ENCODE measurements at places on chromosomes 5 and 9.

DNA sequence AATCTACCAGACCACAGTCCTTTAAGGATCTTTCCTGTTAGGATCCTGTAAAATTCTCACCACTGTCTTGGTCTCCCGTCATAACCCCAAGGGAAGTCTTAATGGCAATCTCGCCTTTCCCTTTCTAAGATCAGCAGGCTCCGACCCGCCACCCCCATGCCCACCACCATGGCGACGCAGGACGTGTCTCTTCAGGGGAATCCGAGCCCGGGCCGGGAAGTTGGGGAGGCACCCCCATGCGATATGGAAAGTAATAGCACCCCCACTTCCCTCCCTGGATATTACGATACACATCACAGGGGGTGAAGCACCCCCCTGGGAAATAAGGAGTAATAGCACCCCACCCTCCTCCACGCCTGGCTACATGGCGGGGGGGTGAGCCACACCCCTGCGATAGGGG is 8.3 kb upstream of the STK32A start:
- DNase-seq: no peak

DNA sequence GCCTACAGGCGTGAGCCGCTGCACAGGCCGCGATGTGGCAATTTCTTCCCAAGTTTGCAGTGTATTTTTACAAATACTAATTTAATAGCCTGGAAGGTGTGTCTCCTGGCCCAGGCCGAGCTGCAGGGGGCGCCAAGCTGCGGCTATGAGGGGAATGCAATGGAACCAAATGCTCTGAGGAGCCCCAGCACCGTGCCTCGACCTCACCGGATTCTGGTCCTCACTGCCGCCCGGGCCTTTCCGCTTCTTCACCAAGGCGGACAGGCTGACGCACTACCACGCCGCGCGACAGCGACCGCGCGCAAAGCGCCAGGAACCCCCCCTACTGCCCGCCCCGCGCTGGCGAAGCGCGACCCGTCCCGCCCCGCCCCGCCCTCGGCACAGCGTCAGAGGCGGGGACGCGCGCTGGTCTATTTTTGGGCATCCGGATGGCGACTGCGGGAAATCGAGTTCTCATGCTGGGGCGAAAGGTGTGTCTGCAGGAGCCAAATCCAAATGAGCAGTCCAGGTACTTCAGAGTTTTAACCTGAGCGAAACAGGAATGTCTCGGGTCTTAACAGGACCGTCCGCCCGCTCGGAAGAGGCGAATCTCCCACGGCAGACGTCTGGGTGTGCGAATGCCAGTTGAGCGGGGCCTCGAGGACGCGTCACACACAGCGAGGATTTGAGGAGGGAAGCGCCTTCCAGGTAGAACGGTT is 31.7 kb upstream of the PRXL2C start:
- peak; percentile 81 for DNase-seq

DNA sequence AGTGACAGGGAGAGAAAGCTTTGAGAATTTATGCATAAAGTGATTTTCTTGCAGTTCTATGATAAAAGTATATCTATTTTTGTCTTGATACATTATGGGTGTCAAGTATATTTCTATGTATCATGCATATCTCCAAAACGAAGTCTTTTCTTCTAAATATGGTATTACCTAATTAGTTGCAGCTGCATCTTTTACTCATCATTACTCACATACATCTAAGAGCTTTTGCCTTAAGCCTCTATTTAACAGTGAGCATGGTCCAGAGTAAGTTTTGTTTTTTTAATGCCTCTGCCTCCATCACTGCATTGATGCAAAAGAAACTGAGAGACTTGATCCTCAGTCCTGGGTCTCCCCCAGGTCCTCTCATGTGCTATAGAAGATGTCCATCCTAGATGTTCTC is 40.0 kb upstream of the SMC5 start:
- DNase-seq: no peak

- no peak for DNase-seq
These were observed 83.8 kb downstream of the DAB2IP start for GRCh38 chr9:121735065-121735792.

DNA sequence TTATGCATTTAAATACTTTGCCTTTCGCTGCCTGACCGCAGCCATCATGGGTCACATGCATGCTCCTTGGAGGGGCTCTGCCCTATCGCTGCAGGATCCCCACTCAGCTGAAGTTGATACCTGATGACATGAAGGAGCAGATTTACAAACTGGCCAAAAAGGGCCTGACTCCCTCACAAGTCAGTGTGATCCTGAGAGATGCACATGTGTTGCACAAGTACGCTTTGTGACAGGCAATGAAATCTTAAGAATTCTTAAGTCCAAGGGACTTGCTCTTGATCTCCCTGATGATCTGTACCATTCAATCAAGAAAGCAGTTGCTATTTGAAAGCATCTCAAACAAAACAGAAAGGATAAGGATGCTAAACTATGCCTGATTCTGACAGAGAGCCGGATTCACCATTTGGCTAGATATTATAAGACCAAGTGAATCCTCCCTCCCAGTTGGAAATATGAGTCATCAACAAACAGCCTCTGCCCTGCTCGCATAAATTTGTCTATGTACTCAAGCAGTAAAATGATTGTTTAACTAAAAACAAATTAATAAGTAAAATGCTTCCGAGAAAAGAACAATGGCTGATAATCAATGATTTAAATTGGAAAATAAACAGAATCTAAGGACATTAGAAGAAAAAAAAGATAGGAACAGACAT is 41.6 kb upstream of the PPP2CA start:
- DNase-seq: no peak

DNA sequence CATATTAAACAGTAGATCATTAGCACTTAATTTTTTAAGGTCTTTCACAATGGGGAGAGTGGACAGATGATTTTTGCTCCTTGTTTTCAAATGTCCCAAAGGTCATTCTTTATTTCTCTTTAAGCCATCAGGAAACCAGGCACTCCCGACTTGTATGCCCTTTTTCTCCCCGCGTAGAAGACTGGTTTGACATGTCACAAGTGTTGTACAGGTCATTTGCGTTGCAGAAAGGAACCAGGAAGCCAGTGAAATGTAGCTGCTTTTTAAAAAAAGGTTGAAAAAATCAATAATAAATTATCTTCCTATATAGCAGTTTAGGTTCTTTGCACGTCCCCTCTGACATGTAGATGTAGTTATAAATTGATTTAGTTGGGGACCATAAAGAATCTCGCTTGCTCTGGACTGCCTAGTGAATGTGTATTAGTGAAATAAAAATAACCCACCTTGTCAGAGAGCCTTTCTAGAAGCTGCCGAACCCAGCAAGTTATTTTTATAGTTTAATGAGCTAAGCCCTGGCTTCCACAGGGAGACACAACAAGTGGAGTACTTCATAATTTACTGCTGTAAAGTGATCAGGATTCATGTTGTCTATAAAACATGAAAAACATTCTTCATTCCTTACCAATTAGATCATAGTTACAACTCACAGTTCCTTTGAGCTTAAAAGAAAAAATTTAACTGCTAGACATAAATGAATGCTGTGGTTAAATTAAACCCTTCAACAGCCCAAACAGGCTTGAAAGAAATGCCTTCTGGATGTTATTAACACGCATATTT is 404.6 kb downstream of the CSNK1G3 start:
- DNase-seq: no peak

GRCh38 chr5:59745415-59745863 is 148.1 kb downstream of the PDE4D start:
- peak; percentile 55 for DNase-seq

GRCh38 chr5:151772029-151772845 is 483 bp downstream of the G3BP1 start:
- DNase-seq: peak; percentile 88

DNA sequence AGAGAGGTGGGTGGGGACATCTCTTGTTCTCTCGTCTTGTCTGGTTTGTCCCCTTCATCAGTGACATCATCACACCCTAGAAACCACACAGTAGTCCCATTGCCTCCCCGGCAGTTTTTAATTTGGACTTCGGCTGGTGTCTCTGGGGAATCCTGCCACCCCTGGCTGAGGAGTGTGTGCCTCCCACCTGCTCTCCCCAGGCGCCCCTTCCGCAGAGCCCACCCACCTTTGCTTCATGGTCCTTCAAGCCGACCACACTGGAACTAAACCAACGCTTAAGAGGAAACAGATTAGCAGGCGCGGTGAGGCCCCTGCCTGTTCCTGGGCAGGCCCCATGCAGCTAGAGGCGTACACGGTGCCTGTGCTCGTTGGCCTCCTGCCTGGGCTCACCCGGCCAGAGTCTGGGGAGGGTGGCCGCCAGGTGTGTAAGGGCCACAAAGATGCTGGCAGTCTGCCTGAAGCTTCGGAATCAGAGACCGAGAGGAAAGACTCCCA is 107.6 kb upstream of the SPRY4 start:
- no peak for DNase-seq

GRCh38 chr9:38419181-38419580 is 5.1 kb downstream of the IGFBPL1 start:
- no peak for DNase-seq

- no peak for DNase-seq
These were observed 11.8 kb downstream of the CARD19 start for GRCh38 chr9:93107825-93108161.

DNA sequence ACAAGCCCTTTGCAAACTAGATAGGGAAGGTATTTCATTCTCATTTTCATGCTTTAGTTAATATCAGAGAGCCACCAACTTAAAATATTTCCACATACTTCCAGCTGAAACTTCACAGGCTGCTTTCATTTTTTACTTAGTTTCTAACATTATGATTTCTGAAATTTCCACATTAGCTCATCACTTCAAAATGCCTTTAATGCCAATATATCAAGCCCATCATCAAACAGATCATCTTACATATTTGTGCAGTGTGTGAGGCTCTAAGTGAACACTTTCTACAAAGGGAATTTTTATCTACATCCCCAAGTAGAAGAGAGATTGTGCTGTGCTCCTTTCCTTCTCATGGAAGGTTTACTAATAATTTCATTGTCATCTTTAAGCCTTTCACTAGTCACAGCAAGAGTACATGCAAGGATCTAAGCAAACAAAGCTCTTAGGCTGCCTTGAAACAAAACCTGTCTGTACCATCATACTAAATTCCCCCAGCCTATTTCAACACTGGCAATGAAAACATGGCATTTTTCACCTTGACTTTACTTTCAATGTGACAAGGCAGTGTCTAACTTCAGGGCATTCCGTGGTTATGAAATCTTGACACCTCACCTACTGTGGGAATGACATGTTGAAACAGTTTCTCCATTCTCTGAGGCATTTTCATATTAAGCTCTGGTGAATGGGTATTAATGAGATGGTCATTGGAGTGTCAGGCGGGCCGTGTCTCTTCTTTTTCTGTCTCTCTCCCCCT is 45.4 kb downstream of the PPP2R2B start:
- DNase-seq: no peak

DNA sequence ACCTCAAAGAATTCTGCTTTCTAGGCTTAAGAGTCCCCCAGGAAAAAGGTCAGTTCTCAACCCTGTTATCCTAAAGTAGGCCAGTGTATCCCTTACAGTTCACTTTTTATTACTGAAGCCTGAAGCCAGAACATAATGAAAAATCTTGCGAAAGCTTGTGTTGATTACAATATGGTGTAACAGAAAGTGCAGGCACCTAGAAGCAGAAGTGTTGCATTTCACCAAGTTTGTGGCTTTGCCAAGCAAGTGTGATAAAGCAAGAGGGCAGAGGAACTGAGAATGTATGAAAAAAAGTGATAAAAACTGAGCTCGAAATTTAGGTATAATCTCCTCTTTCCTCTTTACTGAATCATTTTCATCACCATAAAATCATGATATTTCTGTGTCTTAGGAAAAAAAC is 26.2 kb downstream of the AGTPBP1 start:
- DNase-seq: no peak

DNA sequence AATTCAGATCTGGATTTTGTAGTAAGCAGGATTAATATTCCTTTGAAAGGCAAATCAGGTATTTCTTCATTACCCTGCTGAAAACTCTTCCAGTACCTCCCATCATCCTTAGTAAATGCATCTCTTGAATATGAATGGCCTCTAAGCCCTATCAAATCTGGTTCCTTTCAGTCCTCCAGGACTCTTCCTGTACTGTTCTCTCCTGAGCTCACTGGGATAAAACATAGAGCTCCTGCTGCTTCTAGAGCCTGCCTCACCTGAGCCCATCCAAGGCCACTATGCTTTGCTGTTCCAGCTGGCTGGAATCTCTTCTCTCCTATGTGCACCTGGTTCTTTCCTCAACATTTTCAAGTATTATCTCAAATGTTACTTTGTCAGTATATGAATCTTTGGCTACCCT is 803.3 kb upstream of the CTNND2 start:
- DNase-seq: no peak

GRCh38 chr9:125746774-125747052 is 460 bp upstream of the PBX3 start:
- DNase-seq: no peak

DNA sequence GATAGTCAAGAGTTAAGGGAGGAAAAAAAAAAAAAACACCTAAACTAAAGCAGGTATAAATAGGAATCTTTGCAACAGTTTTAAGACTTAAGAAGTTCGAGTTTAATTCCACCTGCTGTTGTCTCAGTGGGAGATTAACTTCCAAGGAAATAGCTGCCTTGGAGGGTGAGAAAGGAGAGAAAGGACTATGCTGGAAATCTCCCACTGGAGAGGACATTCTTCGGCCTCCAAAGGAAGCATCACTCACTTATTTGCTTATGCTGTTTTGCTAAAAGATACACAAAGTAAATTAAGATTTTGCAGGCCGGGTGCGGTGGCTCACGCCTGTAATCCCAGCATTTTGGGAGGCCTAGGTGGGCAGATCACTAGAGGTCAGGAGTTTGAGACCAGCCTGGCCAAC is 317.9 kb upstream of the MPDZ start:
- DNase-seq: no peak

DNA sequence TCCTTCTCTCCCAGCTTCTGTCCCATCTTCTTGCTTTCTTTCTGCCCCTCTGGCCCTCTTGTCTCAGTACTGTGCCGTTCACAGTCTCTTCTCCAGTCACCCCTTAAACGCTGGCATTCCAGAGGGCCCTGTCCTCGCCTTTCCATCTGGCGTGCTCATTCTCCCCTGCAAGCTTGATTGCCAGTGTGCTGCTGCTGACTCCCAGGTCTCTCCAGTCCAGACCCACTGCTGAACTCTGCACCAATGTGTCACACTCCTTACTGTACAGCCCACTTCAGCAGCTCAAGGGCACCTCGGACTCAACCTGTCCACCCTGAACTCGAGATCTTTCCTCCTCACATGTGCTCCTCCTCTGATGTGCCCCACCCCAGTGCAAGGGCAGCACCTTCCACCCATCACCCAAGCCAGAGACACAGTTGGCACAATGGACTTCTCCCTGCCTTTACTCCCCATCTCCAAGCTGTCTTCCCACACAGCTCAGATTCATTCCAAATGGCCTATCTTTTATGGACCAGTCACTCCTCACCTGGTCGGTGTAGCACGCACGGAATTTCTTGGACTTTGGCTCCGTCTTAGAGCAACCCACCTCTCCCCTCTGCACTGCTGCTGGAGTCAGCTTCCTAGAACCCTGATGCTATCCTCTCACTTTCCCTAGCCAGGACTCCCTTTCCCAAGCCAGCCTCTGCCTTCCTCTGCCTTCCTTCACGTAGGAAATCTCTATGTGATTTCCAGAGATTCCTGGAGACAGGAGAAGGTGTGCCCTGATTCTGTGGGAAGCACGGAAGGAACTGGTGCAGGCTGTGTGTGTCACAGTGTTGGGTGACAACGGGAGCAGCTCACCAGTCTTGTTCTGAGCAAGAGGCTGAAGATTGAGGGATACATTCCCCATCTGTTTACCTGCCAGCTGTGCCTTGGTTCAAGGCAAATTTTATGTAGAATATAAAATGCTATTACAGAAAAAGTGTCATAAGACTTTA is 26.0 kb upstream of the SLC2A8 start:
- DNase-seq: no peak

- DNase-seq: no peak
These were observed 239.9 kb upstream of the TRPM3 start for GRCh38 chr9:71361357-71361756.

Measured in retina (tissue), 1 donor.